ENCODE measurements at places on chromosomes 6 and 20. TPM values are rescaled to one million over a fixed set of nuclear protein-coding genes. Genes with fewer than 3 reads are reported as not detected.

DNA sequence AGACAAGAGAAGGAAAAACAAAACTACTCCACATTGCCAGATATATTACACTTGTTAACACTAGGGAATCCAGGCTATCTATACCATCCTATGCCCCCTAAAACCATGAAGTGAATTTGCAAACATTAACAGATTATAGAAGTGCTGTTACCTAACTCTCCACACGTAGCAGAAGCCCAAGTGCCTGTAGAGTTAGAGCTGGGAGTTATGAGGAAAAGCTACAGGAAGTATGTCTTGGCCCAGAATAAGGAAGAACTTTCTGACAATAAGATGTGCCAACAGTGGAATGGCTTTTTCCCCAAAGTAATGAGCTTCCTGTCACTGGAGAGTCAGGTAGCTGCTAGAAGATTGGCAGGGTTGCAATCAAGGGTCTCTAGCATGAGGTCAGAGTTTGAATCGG is 32.5 kb downstream of the ADGRG6 start:
- peak; percentile 65 for DNase-seq

GRCh38 chr6:72621291-72622093 is at the start of gene KCNQ5:
KCNQ5 (plus strand) TSS chr6:72622064.
- no peak for DNase-seq

DNA sequence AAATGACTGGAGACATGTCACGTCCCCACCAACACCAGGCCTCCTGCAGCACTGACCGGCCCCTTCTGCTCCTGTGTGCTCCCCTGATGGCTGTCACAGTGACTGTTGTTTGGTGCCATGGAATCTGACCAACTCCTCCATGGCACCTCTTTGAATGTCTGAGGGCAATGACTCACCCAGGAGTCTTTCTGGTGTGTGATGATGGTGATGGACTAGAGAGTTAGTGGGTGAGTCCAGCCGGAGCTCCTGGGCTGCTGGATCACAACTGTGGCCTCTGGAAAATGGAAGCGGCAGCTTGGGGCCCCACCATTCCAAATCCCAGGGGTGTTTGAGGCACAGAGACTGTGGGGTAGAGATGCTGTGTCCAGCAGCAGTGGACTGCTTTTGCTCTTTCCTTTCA is 133.3 kb downstream of the TFAP2C start:
- DNase-seq, result no peak

MAD2L1BP gene
- 38.5 TPM for total RNA-seq

DNA sequence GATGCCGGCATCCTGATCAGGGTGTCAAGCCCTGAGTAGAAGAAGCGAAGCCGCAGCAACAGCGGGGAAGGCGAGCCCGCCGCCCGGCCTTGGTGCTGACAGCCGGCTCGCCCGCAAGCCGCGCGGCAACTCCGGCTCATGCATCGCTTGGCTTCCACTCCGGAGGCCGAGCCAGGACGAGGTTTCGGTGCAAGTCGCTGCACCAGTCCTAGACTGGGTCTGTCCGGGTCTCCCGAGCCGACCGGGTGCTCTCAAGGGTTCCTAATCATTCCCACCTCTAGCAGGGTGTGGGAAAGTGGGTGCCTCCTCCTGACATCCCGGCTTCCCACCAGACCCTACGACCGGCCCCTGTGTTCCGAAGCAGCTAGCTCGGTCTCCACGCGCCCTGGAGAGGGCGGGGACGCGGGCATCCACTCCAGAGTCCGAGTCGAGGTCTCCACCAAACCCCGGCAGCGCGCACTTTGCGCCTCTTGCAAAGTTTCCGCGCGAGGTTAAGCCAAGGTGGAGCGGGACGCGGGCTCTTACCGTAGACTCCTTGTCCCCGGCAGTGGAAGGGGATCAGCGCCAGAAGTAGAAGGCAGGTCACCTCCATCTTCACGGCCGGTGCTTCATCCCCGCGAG is 1.4 kb downstream of the MDGA1 start:
- DNase-seq, result peak; percentile 48

DNA sequence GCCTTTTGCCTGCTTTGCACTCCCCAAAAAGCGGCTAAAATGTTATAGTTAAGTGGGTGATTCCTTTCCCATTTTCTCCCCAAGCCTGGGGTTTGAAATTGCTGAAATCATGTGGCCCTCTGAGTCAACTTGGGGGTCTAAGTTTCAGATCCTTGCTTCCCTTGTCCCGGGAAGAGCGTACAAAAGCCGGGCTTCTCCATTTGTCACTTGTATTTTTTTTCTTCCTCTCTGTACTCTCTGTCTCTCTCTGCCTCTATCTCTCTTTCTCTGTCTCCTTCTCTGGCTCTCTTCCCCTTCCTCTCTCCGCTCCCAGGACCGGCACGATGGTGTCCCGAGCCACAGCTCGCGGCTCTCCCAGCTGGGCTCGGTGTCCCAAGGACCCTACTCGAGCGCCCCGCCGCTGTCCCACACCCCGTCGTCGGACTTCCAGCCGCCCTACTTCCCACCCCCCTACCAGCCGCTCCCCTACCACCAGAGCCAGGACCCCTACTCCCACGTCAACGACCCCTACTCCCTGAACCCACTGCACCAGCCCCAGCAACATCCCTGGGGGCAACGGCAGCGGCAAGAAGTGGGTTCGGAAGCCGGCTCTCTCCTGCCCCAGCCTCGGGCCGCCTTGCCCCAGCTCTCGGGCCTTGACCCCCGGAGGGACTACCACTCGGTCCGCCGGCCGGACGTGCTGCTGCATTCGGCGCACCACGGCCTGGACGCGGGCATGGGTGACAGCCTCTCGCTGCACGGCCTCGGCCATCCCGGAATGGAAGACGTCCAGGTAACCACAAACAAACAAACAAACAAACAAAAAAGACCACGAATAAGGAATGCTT is 4.6 kb downstream of the TFAP2B start:
- no peak for DNase-seq

HLA-DQA2 gene
- not detected for total RNA-seq

MYLIP gene
- 28.4 TPM for total RNA-seq

GRCh38 chr20:37347347-37347823 is 1.4 kb downstream of the SRC start:
- no peak for DNase-seq

DNA sequence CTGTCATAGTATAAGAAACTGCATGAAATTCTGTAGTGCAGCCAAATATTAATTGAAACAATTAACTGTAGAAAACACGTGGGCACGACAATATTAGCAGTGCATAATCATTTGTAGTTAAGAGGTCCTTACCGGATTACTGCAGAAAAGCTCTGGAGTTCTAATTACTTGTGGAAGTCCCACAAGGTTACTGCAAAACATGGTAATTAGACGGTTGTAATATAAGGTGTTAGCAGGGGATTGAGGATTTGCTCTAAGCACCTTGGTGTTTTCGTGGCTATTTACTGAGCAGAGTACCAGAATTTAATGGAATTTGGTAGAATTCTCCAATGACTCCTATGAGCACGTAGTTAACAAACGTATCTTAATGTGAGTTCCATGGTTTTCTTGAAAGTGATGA is 473.6 kb upstream of the AGPAT4 start:
- DNase-seq, result no peak

GRCh38 chr6:170208182-170208601 is 82.7 kb downstream of the DLL1 start:
- no peak for DNase-seq

BTNL2 gene
- not detected for total RNA-seq

- no peak for DNase-seq
Observed at GRCh38 chr6:11604215-11604614, 66.7 kb downstream of the TMEM170B start.

BPIFA1 gene
- not detected for total RNA-seq

GRCh38 chr6:88445188-88445965 is 279.2 kb upstream of the CNR1 start:
- DNase-seq, result peak; percentile 34

C6orf58 gene
- total RNA-seq, result not detected

- peak; percentile 12 for DNase-seq
Observed at GRCh38 chr6:57040011-57040410, 6.5 kb upstream of the KIAA1586 start.

- DNase-seq, result no peak
Observed at GRCh38 chr20:61575151-61575937, 323.3 kb downstream of the CDH4 start.

DNA sequence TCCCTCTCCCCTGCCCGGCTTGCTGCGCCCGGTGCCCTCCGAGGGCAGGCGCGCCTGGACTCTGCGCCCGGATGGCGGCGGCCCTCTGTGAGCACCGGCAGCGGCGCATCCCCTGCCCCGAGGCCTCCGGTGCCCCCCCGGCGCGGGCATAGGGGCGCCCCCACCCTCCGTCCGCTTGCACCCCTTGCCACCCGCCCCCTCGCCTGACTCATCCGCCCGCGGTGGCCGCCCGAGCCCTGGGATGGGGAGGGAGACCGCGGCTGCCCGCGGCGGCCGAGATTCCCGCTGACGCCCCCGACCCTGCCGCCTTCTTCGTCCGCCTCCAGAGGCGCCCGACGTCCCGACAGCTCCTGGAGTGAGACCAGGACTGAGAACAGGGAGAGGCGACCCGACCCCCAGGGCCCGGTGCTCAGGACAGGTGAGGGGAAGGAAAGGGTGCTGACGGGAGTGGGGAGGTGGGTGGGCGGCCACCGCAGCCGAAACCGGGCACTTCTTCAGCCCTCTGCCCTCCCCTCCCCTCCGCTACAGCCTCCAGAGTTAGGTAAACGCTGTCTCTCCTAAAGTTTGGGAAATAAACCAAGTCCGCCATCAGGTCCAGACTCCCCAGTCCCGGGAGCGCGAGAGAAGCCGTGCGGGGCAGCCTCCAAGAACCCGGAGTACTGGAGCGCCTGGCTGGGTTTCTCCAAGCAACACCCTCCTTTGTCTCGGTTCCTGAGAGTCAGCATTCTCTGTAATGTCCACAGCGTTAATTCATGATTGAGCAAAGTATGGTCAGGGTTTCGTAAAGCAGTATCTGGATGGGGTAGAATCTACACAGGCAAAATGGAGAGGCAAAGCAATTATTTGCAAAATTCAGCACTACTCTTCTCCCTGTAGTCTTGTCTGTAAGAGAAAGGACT is 539 bp downstream of the TMEM200A start:
- DNase-seq, result peak; percentile 11

PNLDC1 gene
- 0.51 TPM for total RNA-seq

- DNase-seq, result no peak
Observed at GRCh38 chr6:45424451-45424861, 46.7 kb upstream of the SUPT3H start.

KCNK15 gene
- 0.17 TPM for total RNA-seq

DNA sequence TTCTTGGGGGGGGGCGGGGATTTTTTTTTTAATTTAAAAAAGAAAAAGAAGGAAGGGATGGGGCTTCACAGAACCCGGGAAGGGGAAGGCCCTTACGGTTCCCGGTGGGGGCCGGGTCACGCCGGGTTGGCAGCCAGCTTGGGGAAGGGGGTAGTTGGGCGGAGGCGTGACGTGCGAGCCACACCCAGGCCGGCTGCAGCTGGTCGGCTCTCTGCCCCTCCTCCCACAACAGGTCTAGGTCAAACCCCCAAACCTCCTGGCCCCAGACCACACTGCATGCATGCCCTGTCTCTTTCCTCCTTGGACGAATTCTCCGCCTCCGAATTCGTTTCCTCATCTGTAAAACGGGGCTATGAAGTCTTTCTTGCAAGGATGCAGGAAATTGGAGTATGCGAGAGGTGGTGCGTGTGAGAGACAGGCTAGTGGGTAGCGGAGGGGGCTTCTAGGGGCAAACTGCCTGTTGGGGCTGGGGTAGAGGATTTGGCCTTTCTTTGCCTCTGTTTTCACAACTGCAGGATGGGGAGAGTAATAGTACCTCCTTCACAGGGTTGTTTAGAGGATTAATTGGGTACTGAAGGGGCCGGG is 828 bp downstream of the HCK start:
- no peak for DNase-seq

TUBB1 gene
- not detected for total RNA-seq

Measured in dermis blood vessel endothelial cell (primary cell).